ACHN (cell line): ENCODE measurements at places on chromosomes 1 and 21.

DNA sequence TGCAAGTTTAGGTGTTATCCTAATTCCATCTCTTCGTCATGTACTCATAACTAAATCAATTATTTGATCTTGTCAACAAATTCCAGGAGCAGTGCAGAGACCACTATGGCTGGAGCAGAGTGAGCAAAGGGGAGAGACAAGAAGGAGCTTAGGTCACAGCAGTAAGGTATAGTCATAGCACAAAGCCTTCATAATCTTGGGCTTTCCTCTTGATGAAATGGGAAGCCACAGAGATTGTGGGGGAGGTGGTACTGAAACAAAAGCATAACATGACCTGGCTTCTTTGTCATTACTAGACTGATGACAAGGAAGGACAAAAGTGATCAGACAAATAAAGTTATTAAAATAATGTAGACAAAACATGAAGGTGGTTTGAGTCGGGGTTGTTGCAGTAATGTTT lies 60.1 kb upstream of the PTGS2 start:
- no peak for DNase-seq

GRCh38 chr1:6223617-6224016 lies 12.1 kb downstream of the ICMT start:
- DNase-seq = no peak

- no peak for DNase-seq
These were observed 24.4 kb upstream of the GPR153 start for GRCh38 chr1:6285336-6285735.

- DNase-seq = no peak
These were observed 1532.1 kb upstream of the TPTE start for GRCh38 chr21:8989261-8989711.

- DNase-seq = no peak
These were observed 754.8 kb upstream of the ADAMTS5 start for GRCh38 chr21:27721675-27722074.

- DNase-seq = peak; percentile 4
These were observed 132.7 kb downstream of the NTNG1 start for GRCh38 chr1:107273515-107273914.

DNA sequence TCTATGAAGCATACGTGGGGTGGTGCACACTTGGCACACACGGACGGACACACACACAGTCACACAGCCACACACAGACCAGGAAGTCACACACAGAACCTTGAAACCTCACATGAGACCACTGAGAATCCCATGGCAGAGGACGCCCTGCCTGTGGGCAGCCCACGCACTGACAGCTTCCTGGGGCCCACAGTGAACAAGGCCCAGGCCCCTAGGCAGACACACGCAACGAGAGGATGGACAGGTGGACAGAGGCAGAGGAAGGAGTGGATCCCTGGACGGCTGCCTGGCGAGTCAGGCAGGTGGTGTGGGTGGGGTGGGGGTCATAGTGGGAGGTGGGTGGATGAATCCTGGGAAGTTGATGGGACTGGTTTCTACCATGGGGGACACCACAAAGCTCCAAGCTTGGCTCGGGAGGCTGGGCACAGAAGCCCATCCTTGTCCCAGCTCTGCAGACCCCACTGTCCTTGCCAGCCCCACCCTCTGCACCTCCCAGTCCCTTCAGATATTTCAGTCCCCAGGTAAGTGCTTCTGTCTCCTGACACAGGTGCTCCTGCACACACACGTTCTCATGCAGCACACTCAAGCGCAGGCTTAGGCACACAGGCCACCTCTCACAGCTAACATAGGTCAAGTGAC lies 49.1 kb downstream of the WNT9A start:
- DNase-seq = no peak

DNA sequence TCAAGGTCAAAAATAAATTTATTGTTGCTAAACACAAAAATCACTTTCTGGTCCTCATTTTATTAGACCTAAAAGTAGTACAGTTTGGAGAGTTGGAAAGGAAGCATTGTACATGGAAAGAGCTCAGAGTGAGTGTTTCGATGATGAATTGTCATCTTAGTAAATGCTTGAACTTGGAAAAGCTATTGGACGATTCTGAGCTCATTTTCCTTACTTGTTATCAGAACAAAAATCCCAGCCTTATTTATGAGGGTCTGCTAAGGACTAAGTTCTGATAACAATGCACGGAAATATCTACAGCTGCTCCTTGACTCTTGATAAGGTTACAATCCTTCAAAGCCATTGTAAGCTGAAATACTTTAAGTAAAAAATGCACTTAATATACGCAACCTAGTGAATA lies 710.0 kb upstream of the PTBP2 start:
- no peak for DNase-seq

DNA sequence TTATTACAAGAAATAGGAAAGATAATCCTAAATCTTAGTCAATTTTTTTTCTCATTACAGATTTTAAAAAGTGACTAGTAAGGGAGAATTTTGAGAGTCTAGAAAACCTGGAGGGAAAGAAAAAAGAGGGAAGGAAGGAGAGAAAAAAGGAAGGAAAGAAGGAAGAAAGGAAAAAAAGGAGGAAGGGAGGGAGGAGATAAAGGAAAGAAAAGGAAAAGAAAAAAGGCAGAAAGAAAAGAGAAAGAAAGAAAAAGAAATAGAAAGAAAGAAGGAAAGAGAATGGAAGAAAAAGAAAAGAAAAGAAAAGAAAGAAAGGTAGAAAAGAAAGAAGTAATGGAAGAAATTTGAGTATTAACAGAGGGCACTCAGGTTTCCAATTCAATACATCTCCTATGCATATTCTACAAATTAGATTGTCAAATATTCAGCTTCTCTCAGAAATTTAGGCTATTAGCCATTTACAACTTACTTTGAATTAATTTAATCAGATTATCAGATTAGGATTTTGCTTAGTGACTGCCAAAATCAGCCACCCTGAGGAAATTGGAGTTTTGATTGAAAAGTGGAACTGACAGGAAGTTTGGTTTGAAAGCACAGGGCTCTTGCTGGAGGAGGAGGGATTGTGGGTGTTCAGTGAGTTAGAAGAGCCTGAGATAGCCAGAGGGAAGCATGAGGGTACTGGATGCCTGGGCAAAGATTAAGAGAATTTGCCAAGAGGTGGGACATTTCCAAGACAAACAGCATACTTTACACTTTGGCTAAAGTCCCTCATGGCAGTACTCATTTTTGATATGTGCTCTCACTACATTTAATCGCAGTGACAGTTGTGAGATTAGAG lies 677.8 kb downstream of the USP25 start:
- no peak for DNase-seq
